ENCODE measurements at places on chromosomes 1 and 21.

DNA sequence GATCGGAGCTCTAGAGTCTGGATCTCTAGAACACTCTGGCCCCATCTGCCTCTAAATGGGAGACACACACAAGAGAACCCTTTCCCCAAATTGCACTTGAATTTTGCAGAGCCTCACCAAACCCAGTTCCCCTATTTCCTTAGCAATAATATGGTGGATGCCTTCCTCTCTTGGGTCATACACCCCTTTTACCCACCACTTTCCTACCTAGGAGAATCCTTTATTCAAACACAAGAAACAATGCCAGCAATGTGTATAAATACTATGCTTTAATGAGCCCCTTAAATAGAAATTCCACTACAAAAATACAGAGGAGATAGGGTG, 760 bp upstream of the SF3B4 start:
- no peak for DNase-seq

GRCh38 chr1:33347650-33347992, 26.7 kb upstream of the A3GALT2 start:
- no peak for DNase-seq

GRCh38 chr1:180785291-180785690, 127.4 kb upstream of the KIAA1614 start:
- no peak for DNase-seq

- no peak for DNase-seq
These were observed 99.5 kb downstream of the RYR2 start for GRCh38 chr1:237141502-237141901.

- DNase-seq, result no peak
These were observed 23.1 kb upstream of the USP25 start for GRCh38 chr21:15706696-15707095.

DNA sequence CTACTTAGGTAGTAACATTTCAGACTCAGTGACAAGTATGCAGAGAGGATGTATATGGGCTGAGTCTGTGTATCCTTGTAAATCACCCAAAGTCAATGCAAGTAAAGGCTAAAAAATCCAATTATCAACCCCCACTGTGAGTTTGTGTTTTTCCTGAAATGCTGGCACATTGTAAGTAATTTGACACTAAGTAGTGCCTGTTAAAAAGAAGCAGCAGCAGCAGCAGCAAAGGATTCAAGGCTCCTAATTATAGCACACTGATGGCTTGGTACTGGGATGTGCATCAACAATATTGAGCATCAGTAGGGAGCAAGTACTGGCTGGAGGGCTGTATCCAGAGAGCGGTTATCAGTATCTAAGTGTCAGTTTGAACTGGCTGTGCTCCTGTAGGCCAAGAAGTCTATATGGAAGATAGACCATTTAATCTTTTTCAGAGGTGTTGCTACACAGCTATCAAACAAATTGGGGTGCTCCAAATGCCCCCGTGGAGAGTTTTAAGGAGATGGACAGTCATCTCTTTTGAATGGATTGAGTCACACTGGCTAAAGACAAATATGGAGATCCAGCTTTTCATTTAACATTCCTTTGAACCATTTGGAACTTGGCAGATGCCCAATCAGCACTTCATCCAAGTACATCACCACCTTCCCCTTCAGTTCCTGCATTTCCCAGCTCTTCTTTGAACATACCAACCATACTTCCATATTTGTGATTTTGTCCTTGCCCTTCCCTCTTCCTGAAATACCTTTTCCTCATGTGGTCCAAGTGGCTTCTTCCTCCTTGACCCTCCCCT, 241.2 kb upstream of the ST6GALNAC5 start:
- DNase-seq, result no peak

Data from right renal cortex interstitium (tissue), 3 donors.